ENCODE measurements at places on chromosomes 5 and 9.

DNA sequence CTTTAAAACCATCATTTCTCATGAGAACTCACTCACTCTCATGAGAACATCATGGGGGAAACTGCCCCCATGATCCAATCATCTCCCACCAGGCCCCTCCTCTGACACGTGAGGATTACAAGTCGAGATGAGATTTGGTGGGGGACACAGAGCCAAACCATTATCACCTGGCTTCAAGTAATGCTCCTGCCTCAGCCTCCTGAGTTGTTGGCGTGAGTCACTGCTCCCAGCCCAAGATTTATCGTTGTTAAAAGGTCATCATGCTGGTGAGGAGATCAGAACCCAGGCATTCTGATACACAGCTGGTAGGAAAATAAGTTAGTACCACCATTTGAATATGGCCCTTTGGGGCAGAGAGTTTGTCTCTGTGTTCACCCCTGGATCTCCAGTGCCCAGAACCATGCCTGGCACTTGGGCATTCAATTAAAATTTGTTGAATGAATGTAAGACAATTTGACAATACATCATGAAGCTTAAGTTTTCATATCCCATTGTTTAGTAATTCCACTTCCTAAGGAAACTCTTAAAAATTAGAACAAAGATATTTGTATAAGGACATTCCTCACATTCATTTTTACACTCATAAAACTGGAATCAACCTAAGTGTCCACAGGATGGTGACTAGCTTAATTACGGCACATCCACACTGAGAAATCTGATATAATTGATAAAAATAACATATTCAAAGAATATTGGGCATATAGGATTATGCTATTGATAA is 58.0 kb upstream of the COL15A1 start:
- DNase-seq, result no peak

DNA sequence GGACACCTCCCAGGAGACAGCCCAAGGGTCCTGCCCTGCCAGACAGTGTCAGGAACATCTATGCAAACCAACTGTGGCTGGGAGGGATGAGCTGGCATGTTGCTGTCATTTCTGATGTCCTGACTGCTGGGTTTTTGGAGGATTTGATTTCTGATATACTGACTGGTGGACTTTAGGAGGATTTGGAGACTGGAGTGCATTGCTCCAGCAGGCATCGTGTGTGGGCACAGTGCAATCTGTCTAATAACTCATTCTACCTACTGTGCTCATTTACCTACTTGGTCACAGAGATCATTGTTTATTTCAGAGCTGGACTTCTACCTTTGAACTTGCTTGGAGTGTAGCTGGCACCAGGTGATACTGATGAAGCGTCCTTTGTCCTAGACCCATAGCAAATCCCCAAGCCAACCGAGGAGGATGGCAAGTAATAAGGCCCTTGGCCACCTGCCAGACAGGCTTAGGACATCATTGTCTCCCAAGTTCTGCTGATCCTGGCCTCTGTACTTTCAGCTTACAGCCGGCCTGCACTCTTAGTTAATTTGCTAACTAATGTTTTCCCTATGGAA is 124.3 kb upstream of the ICE1 start:
- no peak for DNase-seq

GRCh38 chr9:26261503-26262330 is 583.5 kb upstream of the TUSC1 start:
- DNase-seq, result no peak

DNA sequence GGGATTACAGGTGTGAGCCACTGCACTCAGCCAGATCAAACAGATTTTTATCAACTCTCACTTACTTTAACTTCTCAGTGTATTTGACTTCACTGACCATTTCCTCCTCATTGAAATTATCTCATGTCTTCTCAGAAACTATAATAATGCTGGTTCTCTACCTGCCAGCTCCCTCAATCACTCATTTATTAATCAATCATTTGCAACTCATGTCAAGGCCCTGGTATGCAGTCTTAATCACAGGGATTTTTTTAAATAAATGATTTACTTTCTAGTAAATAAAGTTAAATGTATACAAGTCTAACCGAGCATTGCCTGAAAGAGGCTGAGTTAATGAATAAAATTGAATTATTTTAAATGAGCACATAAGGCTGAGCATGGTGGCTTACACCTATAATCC is 63.3 kb downstream of the PLPP1 start:
- no peak for DNase-seq

DNA sequence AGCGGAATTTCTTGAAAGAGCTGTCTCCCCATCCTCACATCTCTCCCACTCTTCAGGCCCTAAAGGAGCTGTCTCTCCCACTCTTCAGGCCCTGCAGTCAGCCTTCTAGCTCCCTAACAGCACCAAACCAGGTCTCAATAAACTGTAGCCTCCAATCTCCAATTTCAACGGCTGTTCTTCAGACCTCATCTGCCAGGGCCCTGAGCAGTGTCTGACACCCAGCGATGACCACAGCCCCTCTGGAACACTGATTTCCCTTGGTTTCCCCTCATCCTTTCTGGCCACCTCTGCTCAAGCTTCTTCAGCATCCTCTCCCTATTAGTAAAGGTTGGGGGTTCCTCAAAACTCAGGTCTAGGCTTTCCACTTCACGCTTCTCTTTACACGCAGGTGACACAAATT is 1.6 kb upstream of the P4HA2 start:
- no peak for DNase-seq

DNA sequence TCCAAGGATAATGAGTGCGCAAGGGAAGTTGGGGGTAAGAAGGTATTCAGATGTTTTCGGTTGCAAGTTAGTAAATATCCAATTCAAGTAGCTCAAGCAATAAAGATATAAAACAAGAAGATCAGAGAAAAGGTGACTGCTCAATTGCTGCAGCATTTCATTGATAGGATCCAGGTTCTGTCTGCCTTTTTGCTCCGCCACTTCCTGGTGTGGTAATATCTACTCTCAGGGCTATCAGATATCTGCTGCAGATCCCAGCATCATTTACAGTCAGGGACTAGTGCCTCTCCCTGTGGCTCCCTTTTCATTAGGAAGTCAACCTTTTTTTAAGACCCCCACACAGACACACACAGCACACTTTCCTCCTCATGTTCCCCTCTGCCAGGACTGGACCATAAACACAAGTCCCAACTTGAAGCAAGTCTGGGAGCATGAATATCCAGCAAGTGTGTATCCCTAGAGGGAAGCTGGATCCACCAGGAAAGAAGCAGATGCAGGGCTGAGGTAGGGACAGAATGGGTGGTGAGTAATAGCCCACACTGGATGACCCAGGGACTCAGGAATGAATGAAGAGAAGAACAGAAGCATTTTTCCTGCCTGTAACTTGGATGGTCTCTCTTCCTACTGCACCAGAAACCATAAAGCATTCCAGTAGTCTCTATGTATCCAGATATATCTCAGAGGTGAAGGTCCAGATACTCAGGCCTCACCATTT is 53.7 kb downstream of the ZNF622 start:
- no peak for DNase-seq

DNA sequence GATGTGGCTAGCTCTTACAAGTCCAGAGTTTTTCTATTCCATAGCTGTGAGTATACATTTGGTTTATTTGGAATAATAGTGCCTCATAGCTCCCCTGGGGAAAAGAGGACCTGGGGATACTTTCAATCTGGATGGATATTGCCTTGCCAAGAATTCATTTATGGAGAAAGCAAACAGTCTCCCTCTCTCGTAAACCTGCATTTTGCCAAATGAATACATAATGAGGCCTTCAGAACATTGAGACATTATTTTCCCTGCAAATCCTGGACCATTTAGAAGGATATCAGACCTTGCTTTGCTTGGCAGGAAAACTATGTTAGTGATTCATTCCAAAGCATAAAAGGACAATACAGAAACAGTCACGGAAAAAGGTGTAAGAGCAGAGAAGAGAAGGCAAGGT is 569.6 kb upstream of the BRINP1 start:
- DNase-seq, result no peak

GRCh38 chr5:171806976-171807747 is 21.5 kb downstream of the SMIM23 start:
- DNase-seq, result no peak

DNA sequence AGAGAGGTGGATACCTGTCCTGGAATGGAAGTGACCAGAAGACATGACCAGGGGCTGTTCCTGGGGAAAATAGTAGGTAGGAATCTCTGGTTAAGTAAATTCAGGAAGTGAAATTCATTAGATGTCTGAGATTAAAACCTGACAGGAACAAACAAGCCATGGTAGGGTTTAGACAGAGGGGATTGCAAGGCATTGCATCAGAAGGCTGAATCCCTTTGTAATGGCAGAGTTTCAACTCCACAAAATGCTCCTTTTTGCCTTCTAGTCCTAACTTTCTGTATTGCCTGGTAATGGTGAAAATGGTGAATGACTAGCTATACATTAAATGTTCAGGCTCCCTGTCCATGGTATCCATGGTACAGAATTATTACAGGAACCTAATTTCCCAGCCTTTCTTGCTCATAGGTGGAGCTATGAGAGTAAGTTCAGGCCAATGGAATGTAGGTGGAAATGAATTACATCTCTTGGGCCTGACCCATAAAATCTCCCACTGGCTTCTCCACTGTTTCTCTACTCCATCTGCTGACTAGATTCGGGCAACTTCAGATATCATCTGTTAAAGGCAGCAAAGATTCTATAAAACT is 113.4 kb upstream of the CNTLN start:
- no peak for DNase-seq

GRCh38 chr5:95959888-95960666 is 1.6 kb downstream of the ELL2 start:
- DNase-seq, result no peak

GRCh38 chr5:168802337-168802736 is 223.2 kb upstream of the PANK3 start:
- peak; percentile 39 for DNase-seq

DNA sequence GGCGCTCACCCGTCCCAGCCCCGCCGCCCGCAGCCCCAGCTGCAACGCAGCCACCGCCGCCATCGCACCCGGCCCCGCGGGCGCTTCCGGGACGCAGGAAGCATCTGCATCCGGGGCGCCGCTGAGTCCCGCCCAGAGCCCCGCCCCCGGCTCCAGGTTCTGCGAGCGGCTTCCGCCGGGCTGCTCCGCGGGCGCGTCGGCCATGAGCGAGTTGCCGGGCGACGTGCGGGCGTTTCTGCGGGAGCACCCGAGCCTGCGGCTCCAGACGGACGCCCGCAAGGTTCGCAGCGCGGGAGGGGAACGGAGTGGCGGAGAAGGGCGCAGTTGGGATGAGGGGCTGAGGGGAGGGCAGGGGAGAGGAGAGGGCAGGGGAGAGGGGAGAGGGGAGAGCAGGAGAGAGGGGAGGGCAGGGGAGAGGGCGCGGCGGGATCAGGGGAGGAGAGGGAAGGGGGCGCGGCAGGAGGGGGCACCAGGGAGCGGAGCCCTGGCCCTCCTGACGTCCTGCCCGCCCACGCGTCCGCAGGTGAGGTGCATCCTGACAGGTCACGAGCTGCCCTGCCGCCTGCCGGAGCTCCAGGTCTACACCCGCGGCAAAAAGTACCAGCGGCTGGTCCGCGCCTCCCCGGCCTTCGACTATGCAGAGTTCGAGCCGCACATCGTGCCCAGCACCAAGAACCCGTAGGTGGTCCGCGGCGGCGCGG is at the start of the genes SURF1 and SURF2:
Gene SURF1, minus strand, starts transcription at position 97 of the 701 bp plus-strand sequence. Its CDS starts 34 bp downstream, at position 63.
Gene SURF2, plus strand, starts transcription at position 160 of the 701 bp plus-strand sequence. Its CDS starts 43 bp downstream, at position 203.
- DNase-seq, result peak; percentile 89

DNA sequence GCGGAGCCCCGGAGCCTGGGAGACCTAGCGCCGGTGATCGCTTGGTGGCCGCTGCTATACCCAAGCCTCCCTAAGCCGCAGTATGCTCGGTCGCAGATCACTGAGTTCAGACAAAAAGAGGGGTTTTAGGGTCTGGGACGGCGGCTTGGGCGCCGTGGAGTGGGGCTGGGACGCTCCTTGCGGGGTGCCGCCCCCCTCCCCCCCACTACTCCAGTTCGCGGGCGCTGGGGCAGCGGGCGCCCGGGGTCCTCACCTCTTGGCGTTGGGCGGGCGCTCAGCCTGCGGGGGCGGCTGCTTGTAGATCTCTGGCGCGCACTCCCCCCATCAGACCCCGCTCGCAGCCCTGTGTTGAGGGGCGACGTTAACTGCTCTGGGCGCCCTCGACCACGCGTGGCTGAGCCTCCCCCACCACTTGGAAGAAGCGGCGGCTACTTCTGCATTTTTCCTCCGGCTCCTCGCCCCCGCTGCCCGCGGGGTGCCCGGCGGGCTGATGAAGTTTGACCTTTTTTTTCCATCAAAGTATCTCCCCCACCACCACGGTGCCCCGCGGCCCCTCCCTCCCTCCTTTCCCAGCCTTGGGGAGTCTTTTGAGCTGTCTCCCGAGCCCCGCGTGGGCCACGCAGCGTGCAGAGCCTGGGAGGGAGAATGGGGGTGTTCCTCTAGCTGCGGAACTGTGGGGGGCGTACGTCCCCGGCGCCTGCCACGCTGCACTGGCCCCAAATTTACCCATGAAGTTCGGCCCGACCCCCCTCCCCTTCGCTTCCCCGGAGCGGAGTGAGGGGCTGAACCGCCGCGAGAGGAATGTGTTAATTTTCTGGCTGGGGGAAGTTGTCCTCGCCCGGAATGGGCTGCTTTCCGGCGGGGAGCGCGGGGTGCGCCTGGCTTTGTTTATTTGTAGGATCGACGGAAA is 1.2 kb downstream of the CXXC5 start:
- DNase-seq, result no peak

DNA sequence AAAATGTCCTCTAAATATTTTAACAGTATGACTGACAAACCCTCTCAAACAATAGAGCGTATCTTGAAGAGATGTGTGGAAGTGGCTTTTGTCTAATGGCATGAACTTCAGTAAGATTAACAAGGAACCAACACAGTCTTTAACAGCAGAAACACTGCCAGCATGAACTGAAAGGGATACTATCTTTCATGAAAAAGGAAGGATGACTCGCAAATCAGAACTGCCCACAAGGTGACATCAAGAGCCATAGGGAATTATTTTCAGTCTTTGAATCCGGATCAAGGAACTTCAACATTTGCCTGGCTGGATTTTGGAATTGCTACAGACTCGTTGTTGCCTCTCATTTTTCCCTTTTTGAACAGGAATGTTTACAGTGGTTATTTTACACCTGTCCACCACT is 5.1 kb upstream of the HEXB start:
- no peak for DNase-seq

DNA sequence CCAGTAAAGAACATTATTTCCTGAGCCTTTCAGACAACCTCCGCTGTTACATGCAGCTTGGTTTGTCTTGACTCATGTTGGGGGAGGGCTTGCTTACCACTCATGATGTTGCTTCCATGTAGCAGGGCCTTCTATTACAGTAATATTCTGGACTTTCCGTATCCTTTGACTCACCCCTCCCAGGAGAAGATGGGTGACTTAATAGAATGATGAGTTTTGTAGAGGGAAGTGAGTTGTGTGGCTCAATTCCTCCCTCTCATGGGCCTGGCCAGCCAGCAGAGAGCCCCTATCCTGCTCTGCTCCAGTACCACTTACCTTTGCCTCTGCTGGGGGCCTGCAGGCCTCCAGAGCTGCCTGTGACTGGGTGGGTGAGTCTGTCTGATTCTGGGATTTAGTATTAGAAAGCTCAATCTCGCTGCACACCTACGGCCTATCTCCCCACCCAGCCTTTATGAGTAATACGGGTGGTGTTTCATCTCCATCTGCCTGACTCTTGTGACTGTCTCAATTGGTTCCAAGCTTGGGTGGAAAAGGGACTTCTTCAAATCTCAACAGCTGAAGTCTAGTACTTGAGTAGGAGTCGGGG is 52.6 kb upstream of the KLF9 start:
- peak; percentile 69 for DNase-seq

All from stimulated activated CD4-positive, alpha-beta T cell treated with anti-CD3 and anti-CD28 coated beads, Interleukin-1b, Interleukin-23, amount 100 ng/mL, for 48 hours (primary cell).